Activated T-helper 1 cell treated with anti-CD3 and anti-CD28 coated beads, Interleukin-2, amount 50 U/mL, for 16 hours (primary cell): ENCODE measurements at places on chromosomes 2 and 18.
A peak's percentile ranks its signal among the peaks of the same experiment; 100 is the strongest.

DNA sequence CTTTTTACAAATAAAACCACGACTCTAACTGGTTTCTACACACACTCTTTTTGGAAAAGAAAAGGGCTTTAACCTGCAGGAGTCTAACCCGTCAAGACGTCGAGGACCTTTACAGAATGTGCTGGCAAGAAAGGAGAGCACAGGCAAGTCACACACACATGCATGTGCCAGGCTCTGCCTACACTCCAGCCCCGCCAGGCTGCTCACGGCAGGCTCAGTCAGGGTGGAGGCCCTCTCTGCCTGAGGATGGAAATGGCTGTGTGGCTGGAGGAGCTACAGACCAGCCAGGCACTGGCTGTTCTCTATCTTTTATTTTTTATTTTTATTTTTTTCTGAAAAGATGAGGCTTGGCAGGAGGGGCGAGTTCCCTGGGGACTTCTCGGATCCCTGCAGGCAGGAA lies 10.2 kb downstream of the SIX3 start:
- DNase-seq = no peak

DNA sequence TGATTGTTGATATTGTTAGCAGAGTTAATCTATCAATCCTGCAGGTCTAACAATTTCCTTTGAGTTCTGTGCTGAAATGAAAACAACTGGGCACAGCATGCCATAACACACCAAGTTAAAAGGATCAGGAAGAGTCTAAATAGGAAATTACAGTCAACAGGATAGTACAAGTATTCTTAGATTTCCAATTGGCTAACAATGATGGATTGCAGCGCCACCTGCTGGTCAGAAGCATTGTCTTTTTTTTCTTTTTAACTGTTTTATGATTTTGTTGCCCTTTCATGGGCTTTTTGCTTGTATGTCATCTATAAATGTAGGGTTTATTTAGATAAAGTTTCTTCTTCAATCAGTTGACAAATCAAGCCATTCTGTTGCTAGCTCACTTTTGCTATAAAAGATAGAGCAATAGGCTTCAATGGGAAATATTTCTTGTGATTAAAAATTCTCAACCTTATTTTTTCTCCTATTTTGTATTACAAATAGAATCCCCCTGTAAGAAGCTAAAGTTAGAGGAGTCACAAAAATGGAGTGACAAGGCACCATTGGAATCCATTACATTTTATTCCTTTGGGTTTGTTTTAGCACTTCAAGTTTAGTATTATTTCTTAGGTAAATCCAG lies 40.8 kb upstream of the RPRM start:
- peak; percentile 13 for DNase-seq

- no peak for DNase-seq
These were observed 122.8 kb downstream of the OSBPL1A start for GRCh38 chr18:24274837-24275236.

DNA sequence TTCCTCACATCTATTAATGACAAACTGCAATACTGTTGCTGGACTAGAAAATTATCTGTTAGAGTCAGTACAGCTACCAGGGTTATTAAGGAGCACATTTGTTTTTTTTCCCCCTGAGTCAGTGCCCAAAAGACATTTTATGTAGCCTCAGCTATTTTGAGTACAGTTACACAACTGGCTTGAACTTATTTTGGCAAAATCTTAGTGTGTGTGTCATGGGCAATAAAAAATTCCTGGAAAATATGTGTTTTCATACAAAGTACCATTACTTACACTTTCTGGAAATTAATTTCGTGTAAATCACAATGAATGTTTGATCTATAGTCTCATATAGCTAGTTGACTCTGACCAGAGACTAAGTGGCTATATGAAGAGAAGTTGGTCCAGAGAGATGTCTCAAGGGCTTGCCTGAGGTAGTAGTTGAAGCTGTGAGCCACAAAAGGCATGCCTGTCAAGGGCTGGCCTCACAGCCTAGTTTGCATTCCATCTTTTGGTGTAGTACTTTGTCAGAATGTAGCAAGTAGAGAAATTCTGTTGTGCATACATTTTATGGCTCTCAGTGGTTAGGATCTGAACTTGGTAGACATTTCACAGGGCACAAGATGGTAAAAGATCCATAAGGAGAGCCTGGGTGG lies 283.4 kb downstream of the MTX2 start:
- DNase-seq = no peak

DNA sequence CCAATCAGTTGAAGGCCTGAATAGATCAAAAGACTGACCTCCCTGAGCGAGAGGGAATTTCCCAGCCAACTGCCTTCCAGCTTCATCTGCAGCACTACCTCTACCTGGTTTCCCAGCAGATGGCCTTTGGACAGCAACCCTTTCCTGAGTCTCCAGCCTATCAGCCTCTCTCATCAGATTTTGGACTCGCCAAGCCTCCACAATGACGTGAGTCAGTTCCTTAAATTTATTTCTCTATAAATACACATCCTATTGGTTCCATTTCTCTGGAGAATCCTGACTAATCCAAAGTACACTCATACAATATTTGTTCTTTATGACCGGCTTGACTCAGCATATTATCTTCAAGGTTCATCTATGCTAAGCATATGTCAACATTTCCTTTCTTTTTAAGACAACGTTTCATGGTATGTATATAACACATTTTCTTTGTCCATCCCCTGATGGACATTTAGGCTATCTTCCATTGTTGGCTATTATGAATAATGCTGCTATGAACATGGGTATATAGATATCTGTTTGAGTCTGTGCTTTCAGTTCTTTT lies 294.6 kb downstream of the LRATD1 start:
- DNase-seq = no peak

DNA sequence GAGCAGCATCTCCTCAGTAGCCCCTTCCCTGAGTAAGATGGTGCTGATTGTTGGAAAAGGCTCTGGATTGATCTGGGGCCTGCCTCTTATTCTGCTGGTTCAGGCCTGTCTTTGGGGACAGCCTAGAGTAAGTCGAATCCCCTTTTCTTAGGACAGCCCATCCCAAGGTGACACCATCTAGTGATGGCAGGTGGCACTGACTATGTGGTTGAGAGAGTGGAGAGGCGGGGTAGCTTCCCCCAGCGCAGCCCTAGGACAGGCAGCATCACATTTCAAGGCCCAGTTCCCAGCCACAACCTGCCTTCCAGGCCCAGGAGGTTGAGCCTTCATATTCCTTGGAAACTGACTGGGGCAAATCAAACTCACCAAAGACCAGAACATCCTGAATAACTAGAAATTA lies 69.1 kb upstream of the B3GNT7 start:
- no peak for DNase-seq

DNA sequence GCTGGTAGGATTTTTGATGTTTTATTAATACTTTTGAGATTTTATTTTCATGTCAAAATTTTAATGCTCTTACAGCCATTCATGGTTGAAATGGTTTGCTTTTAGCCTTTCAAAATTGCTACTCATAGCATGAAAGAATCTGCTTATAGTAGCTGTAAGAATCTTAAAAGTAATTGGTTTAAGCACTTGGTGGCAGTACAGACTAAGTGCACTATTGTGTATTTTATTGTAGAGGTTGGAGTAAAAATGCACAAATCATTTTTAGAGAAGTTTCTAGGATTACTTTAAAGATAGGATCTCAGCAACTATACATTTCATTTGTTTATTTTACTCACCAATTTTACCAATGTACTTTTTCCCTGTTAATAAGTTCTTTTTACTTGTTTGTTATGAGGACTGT lies 205.8 kb downstream of the SPAG16 start:
- no peak for DNase-seq

DNA sequence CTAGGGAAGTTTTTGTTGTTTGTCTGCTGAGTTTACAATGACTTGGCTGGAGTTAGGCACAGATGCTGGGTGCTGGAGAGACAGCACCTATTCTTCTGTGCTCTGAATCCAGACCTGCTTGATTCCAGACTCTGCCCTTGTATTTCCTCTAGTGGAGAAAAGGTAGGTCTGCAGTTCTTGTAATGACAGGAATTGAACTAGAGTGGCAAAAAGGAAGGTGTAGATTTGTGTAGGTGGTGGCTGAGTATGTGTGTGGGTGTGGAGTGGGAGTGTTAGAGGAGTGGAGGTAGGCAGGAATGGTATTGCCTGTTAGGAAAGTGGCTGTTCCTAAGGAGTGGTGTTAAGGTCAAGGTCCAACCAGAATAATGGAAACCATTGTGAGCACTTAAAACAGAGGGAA lies 71.9 kb upstream of the LYPD6 start:
- no peak for DNase-seq

GRCh38 chr2:164178835-164179465 lies 442.3 kb downstream of the GRB14 start:
- no peak for DNase-seq

- DNase-seq = no peak
These were observed 189.2 kb downstream of the SMAD7 start for GRCh38 chr18:48761582-48761981.
